Stimulated activated CD8-positive, alpha-beta memory T cell treated with anti-CD3 and anti-CD28 coated beads, Interleukin-4, amount 100 ng/mL, for 48 hours (primary cell): ENCODE measurements at places on chromosomes 5 and 9.

- DNase-seq = no peak
Measured at GRCh38 chr5:108214857-108215256, 167.0 kb downstream of the FBXL17 start.

GRCh38 chr5:1510631-1511030 lies 13.1 kb downstream of the LPCAT1 start:
- no peak for DNase-seq

DNA sequence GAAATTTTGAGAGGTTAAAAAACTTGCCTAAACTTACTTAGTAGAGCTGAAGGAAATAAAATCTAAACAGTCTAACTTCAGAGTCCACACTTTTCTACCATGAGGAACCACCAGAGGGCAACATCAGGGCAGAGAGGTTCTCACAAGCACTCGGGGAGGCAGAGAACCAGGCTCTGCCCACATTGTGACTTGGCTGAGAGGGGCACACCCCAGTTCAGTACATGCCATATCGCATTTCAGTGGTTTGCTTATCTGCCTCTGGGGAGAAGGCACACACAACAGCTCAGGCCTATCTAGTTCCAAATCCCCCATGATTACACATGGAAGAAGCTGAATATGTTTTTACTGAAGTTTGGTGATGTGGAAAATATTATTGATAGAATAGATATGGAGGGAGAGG lies 49.2 kb downstream of the EQTN start:
- peak; percentile 28 for DNase-seq

- DNase-seq = no peak
Measured at GRCh38 chr9:37540634-37541033, 35.5 kb downstream of the FBXO10 start.

DNA sequence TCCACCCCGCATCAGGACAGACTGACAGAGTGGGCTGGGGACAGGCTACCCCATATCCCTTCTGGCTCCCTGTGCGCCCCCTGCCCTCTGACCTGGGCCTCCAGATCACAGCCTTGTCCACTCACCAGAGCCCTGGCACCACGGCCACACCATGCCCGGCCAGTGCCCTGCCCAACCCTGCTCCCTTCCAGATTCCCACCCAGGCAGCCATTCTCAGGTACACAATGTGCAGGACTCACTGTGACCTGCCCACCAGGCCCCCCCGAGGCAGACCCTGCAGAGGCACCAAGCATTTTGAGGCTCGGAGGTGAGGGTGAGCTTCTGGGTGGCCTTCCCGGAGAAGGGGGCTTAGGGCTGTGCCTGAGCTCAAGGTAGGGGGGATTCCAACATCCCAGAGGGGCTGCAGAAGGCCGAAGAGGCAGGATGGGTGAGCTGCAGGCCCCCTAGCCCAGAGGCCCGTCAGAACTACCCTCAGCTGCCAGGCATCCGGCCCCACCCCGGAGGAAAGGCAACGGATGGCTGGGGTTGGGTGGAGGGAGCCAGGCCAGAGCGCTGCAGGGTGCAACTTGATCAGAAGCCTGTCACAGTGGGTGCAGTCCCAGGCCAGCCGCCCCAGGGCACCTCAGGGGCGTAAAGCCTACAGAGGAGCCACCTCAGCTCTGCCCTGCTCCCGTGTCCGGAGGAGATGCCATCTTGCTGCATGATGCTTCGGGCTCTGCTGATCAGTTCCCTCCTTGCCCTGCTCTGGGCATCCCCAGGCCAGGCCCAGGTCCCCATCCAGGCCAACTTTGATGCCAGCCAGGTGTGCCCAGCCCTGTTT lies at the start of gene LCNL1:
LCNL1 (plus strand) TSS at position 762 of the 820 bp plus-strand sequence. CDS start 594 bp downstream, outside the sequence.
- DNase-seq = no peak

DNA sequence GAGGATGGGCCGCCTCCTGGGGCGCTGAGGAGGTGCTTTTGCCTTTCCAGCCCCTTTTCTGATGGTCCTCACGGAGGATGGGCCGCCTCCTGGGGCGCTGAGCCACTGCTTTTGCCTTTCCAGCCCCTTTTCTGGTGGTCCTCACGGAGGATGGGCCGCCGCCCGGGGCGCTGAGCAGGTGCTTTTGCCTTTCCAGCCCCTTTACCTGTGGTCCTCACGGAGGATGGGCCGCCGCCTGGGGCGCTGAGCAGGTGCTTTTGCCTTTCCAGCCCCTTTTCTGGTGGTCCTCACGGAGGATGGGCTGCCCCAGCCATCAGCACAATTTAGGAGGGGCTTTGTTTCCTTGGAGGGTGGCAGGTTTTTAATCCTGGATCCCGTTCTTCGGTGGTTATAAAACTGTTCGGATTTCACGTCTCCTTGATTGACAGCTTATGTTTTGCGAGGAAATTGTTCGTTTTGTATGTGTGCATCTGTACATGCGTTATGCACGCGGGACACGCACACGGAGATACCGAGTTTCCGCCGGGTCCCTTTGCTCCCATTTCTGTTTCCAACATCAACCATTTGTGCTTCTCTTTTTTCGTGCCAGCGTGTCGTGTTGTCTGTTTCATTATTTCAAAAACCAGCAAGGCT lies 34.7 kb upstream of the SLC9A3 start:
- DNase-seq = no peak

DNA sequence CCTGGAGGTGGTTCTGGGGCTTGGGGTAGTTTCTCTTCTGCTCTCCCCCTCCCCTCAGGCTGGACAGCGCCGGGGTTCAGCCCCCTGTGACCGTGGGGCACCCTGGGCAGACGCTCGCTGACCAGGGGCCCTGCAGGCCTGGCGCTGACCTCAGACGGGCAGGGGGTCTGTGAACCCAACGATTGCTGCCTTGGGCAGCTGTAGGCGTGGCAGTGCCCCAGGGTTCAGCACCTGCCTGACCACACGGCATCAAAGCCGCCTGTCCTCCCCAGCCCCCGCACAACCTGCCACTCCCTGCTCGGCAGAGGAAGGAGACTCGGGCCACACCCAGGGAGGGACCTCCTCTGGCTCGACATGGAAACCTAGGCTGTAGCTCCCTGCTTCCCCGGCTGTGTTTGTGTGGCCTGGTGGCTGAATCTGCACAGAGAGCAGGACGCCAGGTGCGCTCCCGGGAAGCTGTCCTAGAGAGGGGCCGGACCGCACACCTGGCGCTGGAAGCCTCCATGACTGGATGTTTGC lies 12.2 kb downstream of the LCN12 start:
- no peak for DNase-seq

DNA sequence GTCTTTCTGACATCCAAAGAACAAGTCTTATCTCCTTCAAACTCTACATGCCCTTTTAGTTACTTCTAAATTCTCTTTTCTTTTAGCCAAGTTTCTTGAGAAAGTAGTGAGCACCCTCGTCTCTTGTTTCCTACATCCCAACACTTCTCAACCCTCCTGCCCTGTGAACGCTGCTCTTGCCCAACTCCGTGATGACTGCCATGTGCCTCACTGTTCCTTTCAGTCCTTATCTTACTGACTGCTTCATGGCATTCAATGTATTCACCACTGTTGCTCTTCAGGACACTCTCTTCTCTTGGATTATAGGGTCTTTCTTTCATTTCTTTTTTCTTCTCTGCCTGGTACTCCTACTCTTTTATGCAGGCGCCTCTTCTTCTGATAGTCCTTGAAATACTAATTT lies 14.8 kb downstream of the C9 start:
- no peak for DNase-seq

GRCh38 chr5:122779451-122779850 lies 4.6 kb downstream of the SNX2 start:
- no peak for DNase-seq

GRCh38 chr9:105114318-105114717 lies 130.1 kb upstream of the SLC44A1 start:
- peak; percentile 33 for DNase-seq

- no peak for DNase-seq
Measured at GRCh38 chr9:17219261-17219660, 84.4 kb downstream of the CNTLN start.

DNA sequence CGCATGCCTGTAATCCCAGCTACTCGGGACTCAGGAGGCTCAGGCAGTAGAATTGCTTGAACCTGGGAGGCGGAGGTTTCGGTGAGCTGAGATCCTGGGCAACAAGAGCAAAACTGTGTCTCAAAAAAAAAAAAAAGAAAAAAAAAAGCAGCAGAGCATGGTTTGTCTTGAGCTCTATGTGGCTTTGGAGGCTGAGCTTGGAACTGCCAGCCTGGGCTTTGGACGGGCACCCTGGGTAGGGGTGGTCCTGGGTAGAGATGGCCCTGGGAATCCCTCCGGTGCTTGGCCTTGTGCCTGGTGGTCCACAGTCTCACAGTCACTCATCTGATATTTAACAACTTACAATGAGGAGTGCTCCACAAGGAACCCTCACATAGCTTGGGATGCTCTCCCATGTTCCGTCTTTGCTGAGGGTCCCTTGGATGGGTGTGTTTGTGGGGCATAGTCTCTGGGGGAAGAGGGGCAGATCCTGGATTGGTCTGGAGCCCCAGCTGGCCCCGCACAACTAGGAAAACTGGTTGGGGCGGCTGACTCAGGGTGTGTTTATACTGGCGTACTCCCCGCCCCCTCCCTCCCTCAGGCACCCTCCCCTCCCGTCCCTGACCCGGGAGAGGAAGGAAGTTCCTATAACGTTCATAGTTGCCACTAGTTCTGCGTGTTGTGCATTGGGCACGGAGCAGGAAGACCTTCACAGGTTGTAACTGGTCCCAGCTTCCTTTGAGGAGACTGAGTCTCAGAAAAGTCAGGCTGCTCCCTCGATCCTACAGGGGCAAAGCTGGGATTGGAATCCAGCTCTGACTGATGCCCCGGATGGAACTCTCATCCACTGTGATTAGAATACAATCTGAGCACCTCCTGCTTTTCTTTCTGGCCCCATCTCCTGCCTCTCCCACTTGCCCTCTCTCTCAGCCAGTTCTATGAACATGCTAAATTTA lies 11.2 kb downstream of the IER5L start:
- DNase-seq = peak; percentile 36

- DNase-seq = no peak
Measured at GRCh38 chr9:10566848-10567247, 46.0 kb downstream of the PTPRD start.

DNA sequence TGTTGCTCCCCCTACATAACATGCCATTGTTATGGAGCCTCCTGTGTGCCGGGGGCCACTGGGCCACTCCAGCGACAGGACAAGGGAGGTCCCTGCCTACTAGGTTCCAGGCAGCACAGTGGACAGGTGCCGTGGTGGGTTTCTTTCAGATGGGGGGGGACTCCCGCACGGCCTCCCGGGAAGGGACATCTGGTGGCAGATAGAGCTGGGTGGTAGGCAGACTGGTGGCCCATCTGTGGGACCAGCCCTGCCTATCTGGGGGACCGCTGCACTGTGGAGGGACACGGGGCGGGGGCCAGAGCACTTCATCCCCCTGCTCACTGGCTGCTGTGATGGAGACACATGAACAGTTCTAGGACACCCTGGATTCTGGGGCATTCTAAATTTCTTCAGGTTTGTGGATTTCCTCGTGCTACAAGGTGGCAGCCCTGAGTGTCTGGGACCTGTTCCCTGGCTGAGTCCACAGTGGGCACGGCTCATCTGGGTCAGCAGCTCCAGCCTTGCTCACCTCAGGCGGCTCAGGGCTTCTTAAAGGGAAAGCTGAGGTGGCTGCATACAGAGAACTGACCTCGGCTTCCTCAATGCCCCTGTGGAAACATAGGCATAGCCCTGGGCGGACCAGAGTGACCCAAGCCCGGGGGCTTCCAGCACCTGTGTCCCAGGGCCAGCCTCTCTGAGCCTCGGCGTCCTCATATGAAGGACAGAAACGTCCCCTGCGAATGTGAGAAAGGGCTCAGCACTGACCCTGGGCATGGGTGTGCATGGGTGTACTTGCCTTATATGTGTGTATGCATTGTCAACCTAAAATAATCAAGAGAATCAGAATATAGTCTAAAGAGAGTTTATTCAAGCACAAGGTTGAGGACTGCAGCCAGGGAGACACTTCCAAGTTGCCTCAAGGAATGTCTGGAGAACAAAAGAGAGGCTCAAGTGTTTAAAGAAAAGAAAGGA lies 22.5 kb downstream of the FGD3 start:
- DNase-seq = peak; percentile 30

DNA sequence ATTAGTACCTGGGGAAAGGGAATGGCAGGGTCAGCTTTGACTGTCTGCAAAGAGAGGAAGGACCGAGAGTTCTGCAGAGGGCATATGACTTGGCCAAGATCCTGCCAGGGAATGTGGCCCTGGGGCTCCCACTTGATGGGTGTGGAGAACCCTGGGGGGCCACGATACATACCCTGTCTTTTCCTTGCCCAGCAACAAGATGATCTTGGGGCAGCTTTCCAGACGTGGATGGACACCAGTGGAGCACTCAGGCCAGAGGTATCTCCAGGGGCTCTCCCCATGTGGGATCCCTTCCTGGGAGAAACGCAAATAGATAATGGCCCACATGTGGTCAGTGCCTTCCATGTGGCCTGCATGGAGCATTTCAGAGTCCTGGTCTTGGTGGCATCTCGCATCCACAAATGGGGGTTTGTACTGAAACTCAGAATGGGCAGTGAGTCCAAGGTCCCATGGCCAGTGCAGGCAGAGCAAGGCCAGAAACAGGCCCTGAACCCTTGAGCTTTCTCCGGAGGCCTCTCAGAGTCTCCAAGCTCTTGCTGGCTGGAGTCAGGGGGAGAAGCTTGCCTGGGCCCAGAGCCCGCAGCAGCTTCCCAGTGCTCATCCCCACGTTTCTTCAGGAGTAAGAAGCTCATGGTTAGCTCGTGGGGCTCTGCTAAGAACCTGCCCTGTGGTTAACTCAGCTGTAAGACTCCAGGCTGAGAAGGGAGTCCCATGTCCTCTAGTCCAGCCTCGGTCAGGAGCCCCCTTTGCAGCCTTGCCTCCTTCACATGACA lies 18.3 kb upstream of the ORM1 start:
- DNase-seq = peak; percentile 16

DNA sequence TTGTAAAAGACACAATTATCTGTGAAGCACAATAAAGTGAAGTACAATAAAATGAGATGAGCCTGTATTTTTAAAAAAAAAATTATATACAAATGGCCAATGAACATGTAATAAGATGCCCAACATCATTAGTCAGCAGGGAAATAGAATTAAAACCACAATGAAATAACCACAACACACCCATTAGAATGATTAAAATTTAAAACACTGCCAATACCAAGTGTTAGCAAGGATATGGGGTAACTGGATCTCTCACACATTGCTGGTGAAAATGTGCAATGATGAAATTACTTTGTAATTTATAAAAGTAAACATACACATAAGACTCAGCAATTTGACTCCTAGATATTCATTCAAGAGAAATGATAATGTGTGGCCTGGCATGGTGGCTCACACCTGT lies 62.8 kb downstream of the SHOC1 start:
- no peak for DNase-seq

GRCh38 chr9:13873203-13873602 lies 440.7 kb downstream of the NFIB start:
- no peak for DNase-seq

DNA sequence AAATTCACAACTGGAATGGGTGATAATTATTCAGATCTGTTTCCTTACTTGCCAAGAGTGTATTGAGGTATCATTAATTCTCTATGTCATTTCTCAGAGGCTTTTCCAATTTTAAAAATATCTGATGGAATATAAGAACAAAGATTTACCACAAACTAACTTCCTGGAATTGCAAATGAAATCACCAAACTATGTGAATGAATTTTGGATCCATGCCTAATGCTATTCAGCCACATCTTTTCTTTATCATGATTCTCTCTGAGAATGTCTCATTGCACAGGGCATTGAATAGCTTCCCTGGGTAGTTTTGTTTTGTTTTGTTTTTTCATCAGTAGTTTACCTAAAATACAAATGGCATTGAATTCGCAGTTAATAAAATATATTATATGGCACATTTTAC lies 146.9 kb upstream of the FBN2 start:
- DNase-seq = no peak

- no peak for DNase-seq
Measured at GRCh38 chr5:60993875-60994571, 49.0 kb downstream of the NDUFAF2 start.
